ENCODE measurements at places on chromosomes 1 and 21.

DNA sequence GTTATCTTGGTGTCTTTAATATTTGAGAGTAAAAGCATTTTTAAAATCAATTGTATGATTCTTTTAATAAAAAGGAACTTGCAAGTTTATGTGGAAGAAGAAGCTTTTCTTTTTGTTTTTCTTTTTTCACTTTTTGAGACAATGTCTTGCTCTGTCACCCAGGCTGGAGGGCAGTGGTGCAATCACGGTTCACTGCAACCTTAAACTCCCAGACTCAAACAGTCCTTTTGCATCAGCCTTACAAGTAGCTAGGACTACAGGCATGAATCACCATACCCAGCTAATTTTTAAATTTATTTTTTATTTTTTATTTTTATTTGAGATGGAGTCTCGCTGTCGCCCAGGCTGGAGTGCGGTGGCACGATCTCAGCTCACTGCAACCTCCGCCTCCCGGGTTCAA, 34.1 kb downstream of the CMPK1 start:
- no peak for DNase-seq

DNA sequence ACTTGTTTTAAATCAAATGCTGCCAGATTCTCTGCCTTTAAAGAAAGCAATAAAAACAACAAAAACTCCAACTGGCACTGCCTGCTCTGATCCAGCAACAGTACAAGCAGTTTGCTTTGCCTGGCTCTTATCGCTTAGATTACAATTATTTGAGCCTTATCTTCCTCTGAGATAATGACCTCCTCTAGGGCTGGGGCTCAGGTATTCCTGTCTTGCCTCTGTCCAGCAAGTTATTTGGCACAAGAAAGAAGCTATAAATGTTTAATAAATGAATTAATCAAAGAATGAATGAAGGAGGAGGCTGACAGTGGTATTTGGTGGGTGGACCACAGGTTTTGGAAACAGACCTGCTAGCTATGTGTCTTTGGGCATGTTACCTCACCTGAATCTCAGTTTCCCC, 6.7 kb upstream of the SLC2A1 start:
- DNase-seq: no peak

- peak; percentile 88 for DNase-seq
Measured at GRCh38 chr21:34983680-34984086, 65.4 kb downstream of the RUNX1 start.

DNA sequence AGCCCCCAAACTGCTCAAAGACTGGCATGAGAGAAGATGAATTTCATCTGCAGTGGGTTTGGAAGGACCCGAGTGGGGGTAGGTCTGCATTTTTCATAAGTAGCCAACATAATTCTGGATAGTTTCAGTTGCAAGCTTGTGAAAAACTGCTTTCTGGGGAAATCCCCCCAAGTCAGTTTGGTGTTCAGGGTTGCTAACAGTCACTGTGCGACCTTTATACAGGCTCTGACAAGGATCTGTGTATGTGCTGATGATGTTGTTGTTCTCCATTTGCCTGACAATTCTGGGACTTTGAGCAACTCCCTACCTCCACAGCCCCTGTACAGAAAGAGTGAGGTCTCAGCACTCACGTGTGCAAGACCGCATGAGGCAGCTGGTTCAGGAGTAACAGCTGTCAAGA, 87.9 kb downstream of the SUSD4 start:
- no peak for DNase-seq

DNA sequence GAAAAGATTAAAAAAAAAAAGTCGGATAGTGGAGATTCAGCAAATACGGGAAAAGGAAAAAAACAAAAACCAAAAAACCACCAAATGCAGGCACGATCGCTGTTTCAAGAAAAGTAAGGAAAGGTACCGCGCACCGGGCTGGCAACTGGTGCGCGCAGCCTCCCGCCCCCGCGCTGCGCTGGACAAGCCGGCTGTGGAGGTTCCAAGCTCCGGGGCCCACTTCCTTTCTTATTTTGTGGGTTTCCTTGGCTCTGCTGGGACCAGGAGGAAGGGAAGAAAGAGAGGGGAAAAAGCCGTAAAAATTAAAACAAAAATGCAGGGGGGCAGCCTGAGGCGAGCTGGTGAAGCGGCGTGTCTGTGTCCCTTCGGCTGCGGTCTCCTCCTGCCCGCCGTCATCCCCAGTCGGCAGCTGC, 233 bp downstream of the ADAMTS5 start:
- DNase-seq: no peak

- DNase-seq: no peak
Measured at GRCh38 chr1:109112056-109112651, 1.8 kb upstream of the ELAPOR1 start.

- DNase-seq: no peak
Measured at GRCh38 chr1:63189677-63190076, 132.7 kb upstream of the FOXD3 start.

GRCh38 chr1:111827946-111828345, 72.2 kb downstream of the DDX20 start:
- DNase-seq: no peak

- no peak for DNase-seq
Measured at GRCh38 chr21:35231090-35231489, 182.0 kb upstream of the RUNX1 start.

GRCh38 chr21:32549440-32549839, 35.9 kb downstream of the TCP10L start:
- DNase-seq: no peak

DNA sequence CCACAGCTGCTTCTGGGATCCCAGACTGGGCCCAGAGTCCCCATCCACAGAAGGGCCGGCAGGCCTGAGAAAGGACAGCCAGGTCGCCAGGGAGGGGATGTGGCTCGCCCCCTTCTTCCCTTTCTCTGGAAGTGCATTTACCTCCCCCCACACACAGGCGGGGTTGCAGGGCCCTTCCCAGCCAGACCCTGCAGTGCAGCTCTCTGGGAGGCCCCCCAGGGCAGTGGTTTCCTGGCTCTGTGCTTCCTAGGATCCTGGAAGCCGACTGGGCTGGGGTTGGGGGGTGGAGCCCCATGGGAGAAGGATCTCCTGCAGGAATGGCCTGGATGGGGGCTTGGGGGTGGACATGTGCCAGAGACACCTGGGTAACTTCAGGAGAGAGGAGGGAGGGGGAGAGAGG, 4.2 kb upstream of the COL6A1 start:
- DNase-seq: no peak
